ENCODE measurements at places on chromosomes 7 and 10. TPM values are rescaled to one million over a fixed set of nuclear protein-coding genes. Genes with fewer than 3 reads are reported as not detected.

The ERVW-1 gene
- not detected for total RNA-seq

The AKR1C1 gene
- total RNA-seq: 79.3 TPM

The MYH16 gene
- not detected for total RNA-seq

The LBX1 gene
- total RNA-seq: not detected

The HELLS gene
- 12.2 TPM for total RNA-seq

The ZWINT gene
- total RNA-seq: 5.7 TPM

The MMRN2 gene
- 6.2 TPM for total RNA-seq
